Hematopoietic multipotent progenitor cell treated with erythropoietin and hydrocortisone succinate and interleukin-3 and kit ligand, for 17 days (in vitro differentiated cells): ENCODE measurements at places on chromosomes 2 and 18.

GRCh38 chr2:124666976-124667375 lies 641.9 kb downstream of the CNTNAP5 start:
- DNase-seq: no peak

DNA sequence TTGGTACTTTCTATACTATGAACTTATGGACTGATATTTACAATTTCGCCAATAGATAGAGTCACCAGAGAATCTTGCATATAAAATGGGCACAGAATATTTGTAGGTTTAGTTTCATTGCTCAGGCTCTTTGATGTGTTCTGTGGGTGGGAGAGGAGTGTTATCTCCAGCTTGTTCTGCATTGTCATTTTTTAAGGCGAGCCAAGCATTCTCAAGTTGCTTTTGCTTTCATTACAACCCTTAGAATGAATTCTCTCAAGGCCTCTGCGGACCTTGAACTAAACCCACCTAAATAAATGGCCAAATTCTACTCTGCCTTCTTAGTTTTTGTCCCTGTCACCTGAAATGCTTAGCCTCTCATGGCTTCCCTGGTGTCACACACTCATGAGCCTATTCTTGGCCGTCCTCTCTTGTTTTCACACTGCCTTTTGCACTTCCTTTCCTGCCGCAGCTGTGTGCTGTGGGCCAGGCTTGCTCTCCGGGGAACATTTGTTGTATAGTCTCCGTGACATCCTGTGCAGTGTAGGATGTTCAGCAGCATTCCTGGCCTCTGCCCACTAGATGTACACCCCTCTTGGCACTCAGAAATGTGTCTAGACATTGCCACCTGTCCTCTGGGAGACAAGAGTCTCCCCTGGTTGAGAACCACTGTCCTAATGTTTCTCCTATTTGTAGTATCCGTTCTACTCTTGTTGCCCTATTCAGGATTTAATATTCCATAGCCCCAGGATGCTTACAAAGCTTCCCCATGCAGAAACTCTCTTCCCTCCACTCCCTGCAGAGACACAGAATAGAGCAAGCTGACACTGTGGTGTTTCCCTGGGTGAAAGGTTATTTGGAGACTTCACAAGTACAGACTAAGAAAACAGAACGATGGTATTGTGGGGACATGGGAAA lies 255.6 kb downstream of the PTPRM start:
- no peak for DNase-seq

GRCh38 chr2:64114063-64114911 lies 29.9 kb downstream of the PELI1 start:
- DNase-seq: no peak

DNA sequence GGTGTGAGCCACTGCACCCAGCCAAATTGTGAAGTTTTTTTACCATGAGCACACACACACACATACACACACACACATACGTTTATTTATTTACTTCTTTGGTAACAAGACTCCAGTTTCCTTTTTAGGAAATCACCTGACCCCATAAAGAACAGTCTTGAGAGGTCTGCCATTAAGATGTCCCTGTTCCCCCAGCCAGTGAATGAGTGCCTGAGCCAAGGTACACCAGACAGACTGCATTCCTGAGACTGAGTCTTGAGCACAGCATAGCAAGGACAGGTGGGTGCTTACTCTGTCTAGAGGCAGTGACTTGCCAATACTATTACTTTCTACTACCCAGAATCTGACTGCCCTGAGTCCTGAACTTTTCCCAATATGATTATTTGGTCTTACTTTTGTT lies 167.2 kb upstream of the SATB2 start:
- no peak for DNase-seq

DNA sequence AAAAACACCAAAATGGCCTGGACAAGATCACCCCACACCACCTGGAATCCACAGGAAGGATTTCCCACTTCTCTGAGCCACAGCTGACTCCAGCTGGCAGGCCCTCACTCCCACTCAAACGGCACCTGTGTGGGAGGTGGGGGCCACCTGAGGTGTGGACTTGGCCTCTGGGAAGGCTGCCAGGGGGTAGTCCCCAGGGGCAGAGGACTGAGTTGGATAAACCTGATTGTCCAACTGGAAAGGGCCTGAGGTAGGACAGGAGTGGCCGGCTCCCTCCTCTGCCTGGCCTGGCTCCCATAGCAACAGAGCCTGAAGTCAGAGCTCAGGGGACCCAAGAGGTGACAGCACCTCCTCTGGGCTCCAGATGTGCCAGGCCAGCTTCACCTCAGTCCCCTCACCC lies 300.2 kb downstream of the CELF4 start:
- DNase-seq: no peak

- no peak for DNase-seq
These were observed 16.7 kb downstream of the SS18 start for GRCh38 chr18:26073758-26074157.
